ENCODE measurements at places on chromosomes 5 and 9.

DNA sequence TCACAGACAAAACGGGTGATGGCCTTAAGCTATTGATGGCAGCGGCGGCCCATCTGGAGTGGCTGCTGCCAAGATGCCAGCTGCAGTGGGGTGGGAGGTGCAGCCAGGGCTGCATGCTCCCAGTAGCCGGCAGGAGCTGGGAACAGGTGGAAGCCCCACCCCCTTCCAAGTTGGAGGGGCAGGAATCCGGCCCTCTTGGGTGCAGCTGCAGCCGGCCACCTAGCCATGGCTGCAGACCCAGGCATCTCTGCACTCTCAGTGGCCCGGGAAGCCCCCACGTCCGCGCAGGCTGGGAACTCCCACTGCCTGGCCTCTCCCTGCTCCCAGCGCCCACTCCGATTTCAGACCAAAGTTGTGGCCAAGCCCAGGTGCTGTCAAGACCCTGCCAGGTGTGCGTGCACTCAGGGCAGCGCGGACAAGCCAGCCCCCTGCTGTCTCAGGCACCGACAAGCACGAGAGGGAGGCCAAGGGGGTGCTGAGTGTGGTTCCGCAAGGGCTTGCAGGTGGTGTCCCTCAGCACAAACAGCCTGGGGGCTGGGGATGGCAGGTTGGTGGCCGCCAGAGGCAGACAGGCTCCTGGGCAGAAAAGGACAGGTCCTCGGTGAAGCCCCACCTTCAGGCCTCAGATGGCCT is 115.1 kb upstream of the TSLP start:
- DNase-seq = no peak

- no peak for DNase-seq
Observed at GRCh38 chr9:129653823-129654553, 11.5 kb upstream of the PRRX2 start.

- DNase-seq = no peak
Observed at GRCh38 chr9:68513385-68513784, 27.3 kb downstream of the TMEM252 start.

GRCh38 chr5:109876030-109876725 is 186.5 kb downstream of the MAN2A1 start:
- no peak for DNase-seq

DNA sequence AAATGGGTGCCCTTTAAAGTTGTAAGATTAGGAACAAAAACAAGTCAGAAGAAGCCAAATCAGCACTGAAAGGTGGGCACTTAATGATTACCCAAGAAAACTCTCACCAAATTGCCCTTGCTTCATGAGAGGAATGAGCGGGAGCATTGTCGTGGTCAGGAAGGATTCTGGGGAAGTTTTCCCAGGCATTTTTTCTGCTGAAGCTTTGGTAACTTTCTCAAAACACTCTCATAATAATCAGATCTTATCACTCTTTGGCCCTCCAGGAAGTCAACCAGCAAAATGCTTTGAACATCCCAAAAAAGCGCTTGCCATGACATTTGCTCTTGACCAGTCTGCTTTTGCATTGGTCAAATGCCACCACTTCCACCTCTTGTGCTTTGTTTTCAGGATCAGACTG is 10.4 kb upstream of the PCDHGC3 start:
- no peak for DNase-seq

GRCh38 chr9:36063804-36064447 is 27.2 kb downstream of the RECK start:
- no peak for DNase-seq

GRCh38 chr5:911601-912000 is 18.9 kb downstream of the TRIP13 start:
- no peak for DNase-seq

DNA sequence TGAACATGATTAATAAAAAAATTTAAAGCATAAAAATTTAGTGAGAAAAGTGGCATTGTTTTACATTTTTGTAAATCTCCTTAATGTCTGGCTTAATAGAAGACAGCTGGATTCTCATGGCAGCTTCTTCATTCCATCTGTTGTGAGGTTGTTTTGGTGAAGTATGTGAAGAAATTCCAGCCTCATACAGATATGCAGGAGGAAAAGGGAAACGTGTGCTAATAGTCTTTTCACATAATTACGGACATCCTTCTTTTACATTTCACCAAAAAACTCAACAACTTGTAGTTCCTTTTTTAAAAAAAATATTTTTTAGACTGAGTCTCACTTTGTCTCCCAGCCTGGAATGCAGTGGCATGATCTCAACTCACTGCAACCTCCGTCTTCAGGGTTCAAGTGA is 46.9 kb downstream of the HACD4 start:
- no peak for DNase-seq

GRCh38 chr5:16456103-16456832 is 9.3 kb downstream of the ZNF622 start:
- DNase-seq = peak; percentile 36

GRCh38 chr5:134577022-134577795 is 51.7 kb downstream of the JADE2 start:
- DNase-seq = no peak

DNA sequence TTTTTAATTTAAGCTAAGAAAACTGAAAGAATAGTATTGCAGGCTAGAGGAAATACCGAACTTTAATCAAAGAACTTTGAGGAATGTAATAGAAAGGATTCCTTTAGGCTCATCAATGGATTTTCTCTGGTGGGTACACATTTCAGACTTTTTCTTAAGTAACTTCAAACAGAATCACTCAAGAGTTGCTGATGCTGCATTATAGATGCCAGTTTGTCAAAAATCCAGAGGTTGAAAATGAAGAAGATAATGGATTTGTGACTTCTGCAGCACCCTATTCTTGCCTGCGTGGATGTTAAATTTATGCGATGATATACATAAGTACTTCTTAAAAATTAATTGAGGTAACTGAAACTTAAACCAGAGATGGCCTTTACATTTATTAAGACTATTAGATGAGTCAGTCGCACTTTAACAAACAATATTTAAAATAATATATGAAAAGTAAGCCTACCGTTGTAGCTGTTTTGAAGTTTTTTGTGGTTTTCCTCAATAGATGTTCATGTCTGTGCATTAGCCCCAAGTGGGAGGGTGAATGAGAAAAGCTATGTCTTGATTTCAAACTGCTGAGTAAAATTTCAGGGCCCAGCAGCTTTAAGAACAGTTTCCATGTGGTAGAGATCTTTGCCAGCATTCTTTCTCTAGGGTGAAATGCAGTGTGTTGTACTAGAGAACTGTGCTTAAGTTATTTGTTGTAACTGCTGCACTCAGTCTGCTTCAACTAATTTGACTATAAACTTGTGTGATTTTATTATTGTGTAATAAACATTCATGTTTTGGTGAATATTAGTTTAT is at the start of gene OGN:
Gene OGN (minus strand): TSS at position 537 of the 795 bp plus-strand sequence. CDS start 1,171 bp downstream, outside the sequence.
- DNase-seq = no peak

DNA sequence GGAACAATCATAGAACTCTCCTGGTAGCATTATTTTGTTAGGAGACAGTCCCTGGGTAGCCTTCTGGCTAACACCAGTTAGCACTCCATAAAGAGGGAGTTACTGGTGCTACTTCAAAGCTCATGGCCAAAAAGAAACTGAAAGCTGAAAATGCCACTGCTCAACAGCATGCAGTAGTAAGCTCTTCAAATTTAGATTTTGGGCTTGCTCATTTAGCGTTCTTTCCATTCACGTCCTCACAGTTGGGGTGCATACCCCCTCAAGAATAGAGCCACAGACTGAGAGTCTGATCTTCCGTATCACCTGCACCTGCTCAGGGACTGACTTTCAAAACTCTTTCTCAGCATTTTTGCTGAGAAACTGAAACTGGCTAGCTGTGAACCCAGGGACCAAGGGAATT is 24.7 kb downstream of the NTRK2 start:
- DNase-seq = no peak

DNA sequence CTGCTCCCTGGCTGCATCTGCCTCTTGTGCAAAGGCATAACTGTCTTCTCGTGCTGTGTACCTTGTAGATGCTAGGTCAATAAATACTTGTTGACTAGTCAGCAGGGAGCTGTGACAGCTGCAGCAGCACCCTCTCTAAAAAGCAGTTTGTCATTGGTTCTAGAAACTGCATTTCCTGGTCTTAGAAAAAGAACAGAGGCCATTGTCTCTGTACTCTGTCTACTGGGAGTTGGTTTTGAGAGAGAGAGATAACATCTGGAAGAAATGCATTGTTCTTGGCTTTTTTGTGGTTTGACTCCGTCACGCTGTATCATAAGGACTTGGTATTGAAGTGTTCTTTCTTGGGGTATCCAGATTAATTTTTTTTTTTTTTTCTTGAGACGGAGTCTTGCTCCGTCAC is 32.3 kb downstream of the SH3GLB2 start:
- DNase-seq = peak; percentile 23

GRCh38 chr5:171813270-171813669 is 27.7 kb downstream of the SMIM23 start:
- no peak for DNase-seq

DNA sequence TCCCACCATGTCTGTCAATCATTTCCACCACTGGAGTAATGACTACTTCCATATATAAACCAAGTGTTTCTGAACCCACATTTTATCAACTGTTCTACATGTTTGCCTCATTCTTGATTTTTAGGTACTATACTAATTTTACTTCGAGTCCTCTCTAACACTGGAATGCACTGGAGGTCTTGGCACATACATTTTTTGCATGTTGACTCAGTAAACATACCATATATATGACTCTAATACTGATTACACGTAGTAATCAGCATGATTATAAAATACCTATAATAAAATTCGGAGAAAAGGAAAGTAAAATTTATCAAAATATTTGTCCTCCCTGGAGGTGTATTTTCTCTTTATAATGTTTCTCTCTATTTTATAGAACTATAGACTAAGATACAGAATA is 621.7 kb upstream of the NUDT12 start:
- no peak for DNase-seq

DNA sequence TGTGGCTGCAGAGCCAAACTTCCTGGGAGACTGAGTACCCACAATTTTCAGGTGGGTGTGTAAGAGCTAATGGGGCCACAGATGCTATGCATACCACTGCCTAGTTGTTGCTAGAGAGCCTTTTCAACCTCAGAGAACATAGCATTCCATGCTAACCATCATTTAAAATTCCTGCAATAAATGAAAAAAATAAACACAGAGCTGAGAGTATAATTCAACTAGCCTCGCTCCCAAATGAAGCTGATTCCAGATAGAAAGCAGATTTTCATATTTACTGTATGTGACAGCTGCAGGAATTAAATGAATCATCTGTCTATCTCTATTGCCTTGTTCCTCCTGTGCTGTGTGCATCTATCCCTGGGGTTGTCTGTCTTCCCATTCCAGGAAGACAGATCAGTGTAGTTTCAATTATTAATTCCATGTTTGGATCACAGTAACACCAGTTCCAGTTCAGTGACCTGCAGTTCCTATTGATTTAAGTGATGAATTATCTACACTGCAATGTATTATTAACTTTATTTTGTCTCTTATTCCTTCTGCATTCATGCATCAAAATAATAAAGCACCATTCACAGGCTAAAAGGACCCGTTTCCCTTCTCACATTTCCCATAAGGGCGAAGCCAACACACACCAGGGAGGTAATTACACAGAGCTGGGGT is 324.5 kb downstream of the SLIT3 start:
- no peak for DNase-seq

DNA sequence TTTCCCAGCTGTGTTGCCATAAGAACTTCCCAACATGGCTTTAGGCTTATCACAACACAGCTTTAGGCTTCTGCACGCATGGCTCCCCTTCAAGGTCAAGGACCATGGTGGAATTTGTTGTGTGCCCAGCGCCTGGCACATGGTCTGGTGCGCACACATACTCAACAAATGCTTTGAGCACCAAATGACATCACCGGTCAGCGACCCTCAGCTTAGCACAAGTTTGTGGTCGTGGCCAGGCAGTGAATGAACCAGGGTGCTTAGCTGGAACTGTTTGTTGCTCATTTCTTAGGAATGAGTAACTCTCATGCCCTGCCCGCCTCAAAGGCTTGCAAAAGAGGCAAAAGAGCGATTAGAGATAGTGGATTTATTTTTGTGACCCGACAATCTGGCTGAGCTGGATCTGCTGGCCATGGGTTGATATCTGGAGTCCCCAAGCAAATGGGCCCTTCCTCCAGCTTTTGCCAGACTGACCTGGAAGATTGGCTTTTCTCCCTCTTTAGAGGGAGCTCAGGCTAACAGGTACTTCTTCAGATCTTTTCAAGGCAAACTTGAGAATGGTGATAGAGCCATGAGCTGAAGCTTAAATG is 58.9 kb downstream of the DAP start:
- no peak for DNase-seq

GRCh38 chr5:31935496-31936369 is 238.4 kb downstream of the GOLPH3 start:
- no peak for DNase-seq

GRCh38 chr9:79604149-79604548 is 32.4 kb downstream of the TLE4 start:
- DNase-seq = no peak

- DNase-seq = no peak
Observed at GRCh38 chr9:16598316-16598715, 272.2 kb downstream of the BNC2 start.

DNA sequence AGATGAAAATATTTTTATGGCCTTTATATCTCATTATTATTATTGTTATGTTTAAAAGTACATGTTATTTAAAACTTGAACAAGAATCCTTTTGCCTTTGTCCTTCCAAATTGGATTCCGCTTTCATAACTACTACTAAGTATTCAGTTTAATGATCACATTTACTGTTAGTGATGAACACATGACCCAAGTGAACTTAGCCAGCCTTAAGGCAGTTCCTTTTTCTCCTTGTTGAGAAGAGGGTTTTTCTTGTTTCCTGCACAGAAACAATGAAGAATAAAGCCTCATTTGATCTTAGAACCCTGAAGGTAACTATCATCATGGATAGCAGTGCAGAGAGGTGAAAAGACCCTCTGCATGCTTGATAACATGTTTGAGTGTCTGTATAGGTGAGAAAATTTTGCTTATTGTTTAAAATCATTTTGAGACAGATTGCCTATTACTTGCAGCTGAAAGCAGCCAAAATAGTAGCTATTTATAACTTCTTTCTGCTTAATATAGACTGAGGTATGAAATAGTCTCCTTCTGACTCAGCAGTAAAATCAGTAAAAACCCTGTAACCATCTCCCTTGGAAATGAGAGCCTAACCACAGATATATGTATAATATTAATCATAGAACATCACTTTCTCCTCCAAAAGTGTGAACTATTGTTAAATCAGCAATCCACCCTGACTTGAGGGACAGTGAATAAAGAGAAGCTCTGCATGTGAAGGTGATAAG is 266.2 kb downstream of the SPATA31D1 start:
- no peak for DNase-seq

GRCh38 chr5:170861667-170861916 is 226 bp upstream of the RANBP17 start:
- no peak for DNase-seq

DNA sequence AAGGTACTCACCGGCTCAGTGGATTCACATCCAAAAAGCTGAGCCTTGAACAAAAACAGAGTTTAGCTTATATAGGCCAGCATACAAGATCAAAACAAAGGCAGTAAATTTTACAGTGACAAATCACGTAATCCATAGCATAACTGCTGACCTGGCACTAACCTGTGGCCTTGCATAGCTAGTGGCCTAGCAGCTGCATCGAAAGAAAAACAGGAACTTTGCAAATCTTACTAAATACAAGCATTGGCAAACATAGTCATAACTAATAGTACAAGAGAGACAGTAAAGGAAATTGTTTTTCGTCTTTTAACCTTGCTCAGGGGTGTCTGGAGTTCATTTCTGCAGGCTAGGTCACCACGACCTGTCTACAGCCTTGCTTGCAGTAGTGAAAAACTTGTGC is 4.8 kb downstream of the HSDL2 start:
- no peak for DNase-seq

- peak; percentile 55 for DNase-seq
Observed at GRCh38 chr5:116536316-116537083, 38.1 kb downstream of the SEMA6A start.

- DNase-seq = no peak
Observed at GRCh38 chr9:13144166-13144775, 135.2 kb downstream of the MPDZ start.
